PC-9 (cell line): ENCODE measurements at places on chromosomes 7 and 10.

DNA sequence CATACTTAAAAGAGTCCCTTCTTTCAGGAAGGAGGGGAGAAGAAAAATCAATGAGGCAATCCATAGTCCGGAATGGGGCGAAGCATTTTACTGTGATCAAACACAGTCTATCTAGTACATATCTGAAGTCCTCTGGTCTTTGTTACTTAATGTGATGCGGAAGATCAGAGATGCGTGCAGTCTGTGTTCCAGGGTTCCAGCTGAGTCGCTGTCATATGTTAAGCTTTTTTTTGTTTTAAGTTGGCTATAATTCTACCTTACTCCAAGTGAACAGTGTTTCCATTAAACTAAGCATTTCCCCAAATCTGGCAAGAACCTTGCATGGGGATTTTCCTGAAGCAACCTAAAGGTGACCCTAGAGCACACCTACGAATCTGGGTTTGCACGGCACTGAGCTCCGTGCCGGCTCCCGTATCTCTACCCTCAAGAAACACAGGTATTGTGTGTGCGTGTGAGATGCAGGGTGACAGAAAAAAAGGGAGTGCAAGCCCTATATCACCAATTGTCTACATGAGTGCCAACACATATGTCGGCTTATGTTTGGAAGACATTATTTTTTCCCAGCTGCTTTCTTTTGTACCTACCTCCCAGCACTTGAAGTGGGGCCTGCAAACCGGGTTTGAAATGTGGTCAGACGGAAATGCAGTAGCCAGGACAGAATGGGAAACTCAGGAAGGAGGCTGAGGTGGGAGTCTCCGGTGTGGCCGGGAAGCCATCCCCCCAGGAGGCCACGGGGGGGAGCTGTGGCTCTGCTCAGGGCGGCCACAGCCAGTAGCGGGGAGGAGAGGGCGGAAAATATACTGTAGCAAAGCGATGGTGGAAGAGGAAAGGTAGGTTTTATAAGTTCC is 435.8 kb upstream of the MGMT start:
- no peak for DNase-seq

DNA sequence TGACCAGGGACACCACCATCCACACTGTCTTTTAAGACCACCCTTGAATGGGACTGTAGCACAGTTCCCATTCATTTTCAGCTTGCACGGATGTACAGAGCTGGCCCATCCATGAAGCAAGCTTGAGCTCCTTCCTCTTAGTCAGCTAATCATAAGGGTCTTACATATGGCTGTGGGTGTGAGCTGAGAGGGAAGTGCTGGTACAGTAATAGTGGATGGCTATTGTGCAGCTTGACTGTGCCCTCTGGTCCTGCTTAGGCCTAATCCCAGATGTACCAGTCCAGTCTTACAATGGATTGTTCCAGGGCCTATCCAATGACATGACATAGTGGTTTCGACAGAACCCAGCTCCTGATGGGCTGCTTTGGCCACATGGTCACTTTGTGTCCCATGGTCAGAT is 96.9 kb upstream of the ZNF438 start:
- DNase-seq = no peak

- DNase-seq = no peak
These were observed 205.5 kb upstream of the KLF14 start for GRCh38 chr7:130939321-130940095.

- no peak for DNase-seq
These were observed 2.8 kb upstream of the AHCYL2 start for GRCh38 chr7:129222064-129222463.

- DNase-seq = no peak
These were observed 120.1 kb upstream of the STK17A start for GRCh38 chr7:43462836-43463235.
